KBM-7 (cell line): ENCODE measurements at places on chromosomes 4 and X.
A peak's percentile ranks its signal among the peaks of the same experiment; 100 is the strongest.

- no peak for DNase-seq
Observed at GRCh38 chr4:102354671-102355454, 9.6 kb upstream of the SLC39A8 start.

GRCh38 chrX:21963731-21964405 lies 23.4 kb downstream of the SMS start:
- no peak for DNase-seq

- DNase-seq: no peak
Observed at GRCh38 chr4:53654300-53654758, 63.0 kb upstream of the LNX1 start.

GRCh38 chrX:19875050-19875431 lies 12.4 kb downstream of the SH3KBP1 start:
- DNase-seq: peak; percentile 93

DNA sequence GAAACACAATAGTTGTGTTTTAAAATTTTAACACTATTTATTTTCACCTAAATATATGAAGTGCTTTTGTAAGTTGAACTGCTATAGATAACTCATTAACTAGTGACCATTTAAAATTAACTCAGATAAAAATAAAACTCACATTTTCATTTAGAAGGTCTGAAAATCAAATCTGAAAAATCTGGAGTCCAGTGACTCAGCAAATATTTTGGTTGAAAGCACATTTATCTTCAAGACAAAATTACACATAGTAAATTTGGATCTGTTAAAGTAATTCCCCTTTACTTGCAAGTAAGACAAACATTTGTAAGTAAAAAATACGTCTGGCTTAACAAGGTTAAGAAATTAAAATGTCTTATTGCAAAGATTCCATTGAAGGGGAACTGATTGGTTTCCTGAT lies 589.1 kb downstream of the TRIML1 start:
- DNase-seq: no peak

DNA sequence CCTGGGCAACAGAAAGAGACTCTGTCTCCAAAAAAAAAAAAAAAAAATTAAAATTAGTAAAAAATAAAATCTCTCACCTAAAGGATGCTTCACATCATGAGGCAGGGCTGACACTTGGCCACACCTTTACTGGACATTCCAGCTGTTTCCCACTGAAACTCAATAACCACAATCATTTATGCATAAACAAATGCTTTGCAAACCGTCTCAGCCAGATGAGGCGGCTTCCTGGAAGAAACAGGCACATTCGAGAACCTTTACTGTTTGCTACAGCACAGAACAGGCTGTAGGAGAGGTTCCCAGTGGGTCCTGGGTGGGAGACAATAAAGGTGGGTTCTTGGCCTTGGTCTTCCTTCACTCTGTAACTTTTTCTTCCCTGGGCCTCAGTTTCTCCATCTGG lies 10.9 kb upstream of the TBC1D14 start:
- DNase-seq: no peak

DNA sequence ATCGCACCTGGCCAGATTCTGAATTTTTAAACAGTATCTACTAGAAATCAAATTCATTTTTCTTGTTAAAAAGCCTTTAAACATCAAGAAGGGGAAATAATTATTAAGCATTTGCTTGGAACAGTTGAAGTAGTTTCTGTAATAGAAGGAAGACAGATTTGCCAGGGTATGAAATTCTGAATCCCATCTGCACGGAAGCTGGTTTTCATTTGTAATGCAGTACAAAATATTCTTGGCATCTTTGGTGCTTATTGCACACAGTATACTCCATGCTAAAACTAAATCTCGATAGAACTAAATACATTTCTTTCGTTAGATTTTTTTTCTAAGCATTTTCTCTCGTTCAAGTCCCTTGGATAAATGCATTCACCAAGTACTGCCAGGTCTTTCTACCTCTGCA lies 25.3 kb downstream of the TRIM2 start:
- no peak for DNase-seq

- no peak for DNase-seq
Observed at GRCh38 chr4:9916937-9917336, 104.4 kb downstream of the SLC2A9 start.

GRCh38 chr4:140122891-140123290 lies 31.1 kb downstream of the MAML3 start:
- DNase-seq: peak; percentile 78

- DNase-seq: no peak
Observed at GRCh38 chr4:87523307-87523706, 5.9 kb downstream of the SPARCL1 start.

DNA sequence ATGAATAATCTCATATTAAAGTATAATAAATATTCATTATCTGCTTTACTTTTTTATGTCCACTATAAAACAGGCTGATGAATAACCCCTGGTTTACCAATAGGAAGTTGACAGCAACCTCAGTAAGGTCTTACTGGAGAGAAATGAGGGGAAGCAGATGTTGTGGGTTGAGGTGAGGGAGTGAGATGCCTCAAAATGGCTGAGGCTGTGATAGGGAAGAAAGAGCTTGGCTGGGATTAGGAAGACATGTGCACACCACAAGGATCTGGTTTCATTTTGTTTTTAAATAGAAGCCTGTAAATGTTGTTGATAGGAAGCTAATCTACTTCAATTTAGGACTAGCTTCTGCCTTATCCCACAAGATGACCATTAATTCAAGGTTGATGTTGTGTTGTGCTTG lies 14.4 kb upstream of the CYBB start:
- DNase-seq: peak; percentile 95

- DNase-seq: no peak
Observed at GRCh38 chr4:170025523-170026252, 507 bp downstream of the MFAP3L start.

GRCh38 chrX:38513112-38513742 lies 48.1 kb upstream of the TSPAN7 start:
- DNase-seq: no peak

- peak; percentile 55 for DNase-seq
Observed at GRCh38 chrX:112786076-112786475, 54.6 kb downstream of the AMOT start.

- DNase-seq: no peak
Observed at GRCh38 chr4:43690116-43690515, 758.5 kb downstream of the KCTD8 start.

GRCh38 chrX:96987228-96987627 lies 103.5 kb downstream of the RPA4 start:
- DNase-seq: no peak

DNA sequence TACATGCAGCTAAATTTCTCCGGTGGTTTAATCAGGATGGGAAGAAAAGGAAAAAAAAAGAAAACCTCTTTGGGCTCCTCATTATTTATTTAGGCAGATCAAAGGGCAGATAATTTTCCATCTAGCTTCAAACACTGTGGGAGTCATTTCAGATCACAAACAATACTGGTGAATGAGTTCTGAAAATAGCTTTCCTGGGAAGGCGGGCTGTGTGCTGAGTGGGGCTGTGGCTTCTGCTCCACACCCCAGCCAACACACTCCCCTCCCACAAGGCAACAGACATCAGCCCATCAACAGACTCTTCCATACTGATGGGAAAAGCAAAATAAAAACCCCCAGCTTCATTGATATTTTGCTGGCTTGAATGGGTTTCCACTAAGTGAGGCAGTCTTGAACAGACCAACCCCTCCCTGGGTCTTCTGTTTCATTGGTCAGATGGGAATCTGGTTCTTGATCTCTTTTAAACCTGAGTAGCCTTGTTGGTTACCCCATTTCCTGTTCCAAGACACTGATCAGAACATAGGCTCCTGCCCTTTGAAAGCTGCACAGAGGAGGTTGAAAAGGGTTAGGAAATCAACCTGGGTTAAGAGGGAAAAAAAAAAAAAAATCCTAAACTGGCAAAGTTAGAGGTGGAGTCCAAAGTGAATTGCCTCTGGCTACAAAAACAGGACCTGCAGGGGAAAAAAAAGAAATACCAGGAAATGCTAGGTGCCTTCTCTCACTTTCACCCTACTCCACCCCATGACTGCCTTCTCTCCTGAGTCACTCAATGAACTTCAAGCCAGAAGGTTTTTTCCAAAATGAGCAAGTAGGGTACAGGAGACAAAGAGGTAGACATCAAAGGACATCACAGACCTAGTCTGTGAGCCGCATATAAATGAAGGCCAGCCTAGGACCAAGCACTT lies 20.0 kb downstream of the AMOT start:
- DNase-seq: peak; percentile 3

- no peak for DNase-seq
Observed at GRCh38 chr4:182265881-182266280, 22.7 kb downstream of the TENM3 start.

DNA sequence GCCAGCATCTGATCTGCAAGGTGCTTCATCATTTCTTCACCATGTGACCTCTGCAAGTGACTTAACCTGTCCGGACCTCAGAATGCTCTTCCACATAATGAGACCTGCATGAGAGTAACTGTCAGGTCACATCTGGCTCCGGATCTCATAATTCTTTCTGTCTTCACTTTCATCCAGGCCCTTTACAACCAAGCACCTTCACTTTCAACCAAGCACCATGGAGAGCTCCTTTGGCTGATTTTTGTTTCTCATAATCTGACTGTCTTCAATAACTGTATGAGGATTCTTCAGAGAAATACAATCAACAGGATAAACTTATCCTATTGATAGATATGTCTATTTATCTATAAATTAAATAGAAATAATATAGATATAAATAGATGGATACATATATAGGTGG lies 148.1 kb downstream of the VCX3A start:
- DNase-seq: no peak

DNA sequence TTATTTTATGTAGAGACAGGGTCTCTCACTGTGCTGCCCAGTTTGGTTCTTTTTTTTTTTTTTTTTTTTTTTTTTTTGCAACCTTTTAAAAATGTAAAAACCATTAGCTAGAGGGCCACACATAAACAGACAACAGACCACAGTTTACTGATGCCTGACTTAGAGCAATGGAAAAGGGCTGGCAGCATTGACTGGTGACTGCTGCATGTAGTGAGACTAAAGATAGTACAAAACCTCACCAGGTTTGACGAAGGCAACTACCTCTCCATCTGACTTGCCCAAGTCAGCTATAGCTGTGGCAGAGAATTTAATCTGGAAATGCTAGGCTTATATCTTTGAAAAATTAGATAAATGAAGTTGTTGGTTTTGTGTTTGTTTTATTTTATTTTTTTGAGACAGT lies 102.9 kb downstream of the RBM47 start:
- no peak for DNase-seq

GRCh38 chrX:48083706-48084105 lies 12.3 kb upstream of the ZNF630 start:
- no peak for DNase-seq

GRCh38 chr4:106238820-106239420 lies 77.1 kb downstream of the TBCK start:
- DNase-seq: peak; percentile 51

DNA sequence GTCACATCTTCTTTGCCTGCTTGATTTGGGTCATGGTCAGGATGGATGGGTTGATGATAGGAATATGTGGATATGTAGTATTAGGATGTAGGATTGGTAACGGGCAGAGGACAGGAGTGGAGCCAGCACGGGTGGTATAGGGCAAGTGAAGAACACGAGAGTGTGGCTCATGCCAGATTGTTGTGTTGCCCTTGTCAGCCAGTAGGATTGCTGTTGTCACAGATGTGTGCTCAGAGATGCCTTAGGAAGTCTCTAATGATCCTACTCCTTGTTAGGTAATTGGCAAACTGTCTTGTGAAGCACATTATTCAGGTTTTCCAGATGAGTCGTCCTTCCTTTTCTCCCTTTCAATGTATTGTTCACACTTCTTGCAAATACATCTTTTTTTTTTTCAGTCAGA lies 5.5 kb downstream of the ATP10D start:
- DNase-seq: peak; percentile 36

- peak; percentile 52 for DNase-seq
Observed at GRCh38 chr4:97987019-97987648, 156.1 kb downstream of the STPG2 start.

GRCh38 chrX:112841820-112842157 lies 1.2 kb upstream of the AMOT start:
- no peak for DNase-seq

GRCh38 chrX:71301195-71301924 lies at the start of gene ITGB1BP2:
Gene ITGB1BP2 (plus strand): TSS chrX:71301750. CDS start chrX:71301807, 57 bp downstream.
- DNase-seq: peak; percentile 58

DNA sequence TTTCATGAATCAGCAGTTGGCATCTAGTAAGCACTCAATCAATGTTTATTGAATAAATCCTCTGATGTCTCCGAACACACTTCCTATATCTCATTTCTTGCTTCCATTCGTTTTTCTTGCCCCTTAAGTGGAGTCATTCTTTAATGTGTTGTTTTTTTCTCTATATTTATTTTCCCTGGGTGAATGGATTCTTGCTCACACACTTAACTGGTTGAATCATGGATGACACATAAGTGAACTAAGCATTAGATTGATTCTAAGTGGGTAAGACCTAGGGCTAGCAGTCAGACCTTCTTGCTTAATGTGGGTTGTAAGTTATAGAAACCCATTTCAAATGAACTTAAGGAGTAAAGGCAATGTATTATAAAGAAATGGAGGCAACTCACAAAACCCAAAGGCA lies 111.1 kb downstream of the RTL3 start:
- DNase-seq: no peak

GRCh38 chrX:1903236-1903935 lies 288.5 kb downstream of the ASMT start:
- DNase-seq: no peak

DNA sequence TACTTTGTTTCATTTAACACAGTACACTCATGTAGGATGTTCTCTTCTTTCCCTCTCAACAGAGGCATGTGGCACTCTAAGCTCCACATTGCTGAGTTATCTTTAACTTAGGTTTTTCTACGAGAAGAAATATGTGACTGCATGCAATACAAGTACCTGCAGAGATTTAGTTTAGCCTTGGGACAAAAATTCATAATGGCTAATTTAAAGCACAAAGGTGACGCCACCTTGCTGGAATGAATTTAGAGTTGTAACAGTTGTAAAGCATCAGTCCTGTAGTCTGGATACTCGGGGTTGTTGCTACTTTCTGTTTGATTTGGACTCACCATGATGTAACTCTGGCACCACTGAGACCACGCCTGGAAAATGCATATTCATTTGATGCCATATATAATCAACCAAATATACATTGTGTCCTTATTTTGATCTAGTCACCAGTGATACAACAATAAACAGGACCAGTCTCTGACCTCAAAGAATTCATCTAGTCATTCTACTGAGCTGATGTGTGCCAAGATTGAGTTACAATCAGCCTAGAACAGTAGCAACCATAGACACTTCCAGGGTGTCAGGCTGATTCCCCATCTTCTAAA lies 451.0 kb upstream of the ZFP42 start:
- DNase-seq: no peak

GRCh38 chrX:101377547-101377946 lies 8.4 kb downstream of the BTK start:
- DNase-seq: no peak
